ENCODE measurements at places on chromosomes 13 and 19.

- peak; percentile 63 for DNase-seq
Measured at GRCh38 chr19:2289714-2290435, 7.9 kb upstream of the PEAK3 start.

DNA sequence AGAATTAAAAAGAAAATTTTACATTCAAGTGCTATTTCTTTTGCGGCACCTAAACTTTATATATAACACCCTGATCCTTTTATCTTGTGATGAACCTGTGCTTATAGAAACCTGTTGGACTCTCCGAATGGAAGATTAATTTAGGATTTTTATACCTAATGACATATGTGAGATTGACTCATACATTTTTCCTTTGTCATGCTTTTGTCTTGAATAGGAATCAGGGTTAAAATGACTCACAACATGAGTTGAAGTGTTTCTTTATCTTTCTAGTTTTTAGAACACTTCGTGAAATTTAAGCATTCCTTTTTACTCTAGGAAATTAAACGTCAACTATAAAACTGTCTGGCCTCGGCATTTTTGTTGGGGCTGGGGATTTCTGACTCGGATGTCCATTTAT, 378.9 kb downstream of the PCDH20 start:
- DNase-seq, result no peak

- DNase-seq, result no peak
Measured at GRCh38 chr13:99500839-99501183, 461 bp upstream of the TM9SF2 start.

DNA sequence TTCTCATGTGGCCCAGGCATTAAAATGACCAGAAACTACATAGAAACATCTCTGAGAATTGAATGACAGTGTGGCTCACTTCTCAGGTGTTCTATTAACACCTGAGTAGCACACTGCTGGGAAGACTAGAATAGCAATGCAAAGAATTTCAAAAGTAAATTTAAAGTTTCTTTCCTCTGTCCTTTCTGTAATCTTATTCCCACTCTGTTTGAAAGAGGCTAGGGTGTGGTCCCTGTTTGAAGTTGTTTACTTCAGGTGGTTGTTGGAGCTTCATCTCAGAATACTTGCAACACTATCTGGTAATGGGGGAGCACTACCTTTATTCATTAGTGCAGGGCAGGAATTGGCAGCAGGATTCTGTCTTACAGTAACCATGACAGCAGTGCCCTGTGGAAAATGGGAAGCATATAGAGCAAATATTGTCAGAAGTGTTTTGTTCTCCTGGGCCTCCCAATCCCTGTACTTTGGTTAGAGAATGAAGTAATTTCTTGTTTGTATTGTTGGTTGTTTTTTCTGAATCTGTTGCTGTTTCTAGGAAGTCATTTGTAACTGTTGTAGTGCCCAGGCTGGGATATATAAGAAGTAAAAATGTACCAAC, 1210.2 kb upstream of the ATXN8OS start:
- DNase-seq, result no peak

- no peak for DNase-seq
Measured at GRCh38 chr13:110123041-110123809, 183.7 kb downstream of the COL4A1 start.

GRCh38 chr19:56155124-56155687, 14.1 kb downstream of the ZNF444 start:
- DNase-seq, result no peak

DNA sequence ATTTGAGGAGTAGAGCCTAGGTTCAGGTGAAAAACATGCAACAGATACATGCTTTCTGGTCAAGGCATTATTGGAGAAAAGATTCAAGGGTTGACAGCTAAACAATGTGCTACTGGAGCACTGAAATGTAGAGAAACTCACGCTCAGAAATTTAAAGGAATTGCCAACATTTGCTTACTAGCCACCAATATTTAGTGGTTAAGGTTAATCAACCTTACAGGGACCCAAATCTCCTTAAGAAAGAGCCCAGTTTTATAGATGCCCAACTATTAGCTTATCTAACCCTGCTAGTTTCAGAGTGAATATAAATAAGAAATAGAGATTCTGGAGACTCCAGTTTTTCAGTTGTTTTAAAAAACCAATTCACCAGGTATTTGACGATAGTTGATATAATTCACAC, 203.6 kb downstream of the DACH1 start:
- DNase-seq, result no peak

DNA sequence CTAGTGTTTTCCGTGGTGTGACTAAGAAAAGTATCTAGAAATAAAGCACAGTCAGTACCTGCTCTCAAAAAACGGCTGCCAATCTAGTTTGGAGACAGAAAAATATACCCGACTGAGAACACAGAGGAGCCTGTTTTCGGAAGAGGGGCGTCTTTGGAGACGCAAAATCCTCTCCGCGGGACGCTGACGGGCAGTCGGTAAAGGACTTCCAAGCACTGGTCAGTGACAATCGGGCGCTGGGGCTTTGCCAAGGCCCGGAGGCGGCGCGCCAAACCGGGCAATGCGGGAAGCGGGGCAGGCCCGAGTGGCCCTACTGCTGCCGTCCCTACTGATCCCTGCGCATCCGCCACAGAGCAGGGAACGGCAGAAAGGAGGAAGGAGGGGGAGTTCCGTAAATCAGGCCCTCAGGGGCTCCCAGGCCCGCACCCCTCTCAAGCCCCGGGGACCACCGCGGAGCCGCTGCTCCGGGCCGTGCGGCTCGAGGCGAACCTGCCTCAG, 588 bp upstream of the DPY19L3 start:
- no peak for DNase-seq

DNA sequence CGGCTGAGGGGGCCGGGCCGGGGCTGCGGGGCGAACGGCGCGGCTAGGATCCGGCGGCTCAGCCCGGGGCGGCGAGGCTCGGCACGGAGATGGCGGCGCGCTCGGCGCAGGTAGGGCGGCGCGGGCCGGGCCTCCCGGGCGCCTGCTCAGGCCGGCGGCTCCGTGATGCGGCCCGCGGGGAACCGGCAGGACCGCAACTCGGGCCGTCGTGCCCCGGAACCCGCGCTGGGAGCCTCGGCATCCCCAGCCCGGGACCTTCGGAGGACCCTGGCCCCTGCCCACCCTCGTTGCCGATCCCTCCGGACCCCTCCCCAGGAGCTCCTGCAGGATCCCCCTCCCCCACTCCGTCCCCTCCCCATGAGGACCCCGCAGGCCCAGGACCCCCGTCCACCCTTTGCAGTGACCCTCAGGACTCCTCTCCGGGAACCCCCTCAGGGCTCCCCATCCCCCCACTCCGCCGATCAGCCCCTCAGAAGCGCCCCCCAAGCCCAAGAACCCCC, 304 bp downstream of the EVI5L start:
- no peak for DNase-seq

- DNase-seq, result no peak
Measured at GRCh38 chr19:29013325-29013724, 199.6 kb downstream of the UQCRFS1 start.

DNA sequence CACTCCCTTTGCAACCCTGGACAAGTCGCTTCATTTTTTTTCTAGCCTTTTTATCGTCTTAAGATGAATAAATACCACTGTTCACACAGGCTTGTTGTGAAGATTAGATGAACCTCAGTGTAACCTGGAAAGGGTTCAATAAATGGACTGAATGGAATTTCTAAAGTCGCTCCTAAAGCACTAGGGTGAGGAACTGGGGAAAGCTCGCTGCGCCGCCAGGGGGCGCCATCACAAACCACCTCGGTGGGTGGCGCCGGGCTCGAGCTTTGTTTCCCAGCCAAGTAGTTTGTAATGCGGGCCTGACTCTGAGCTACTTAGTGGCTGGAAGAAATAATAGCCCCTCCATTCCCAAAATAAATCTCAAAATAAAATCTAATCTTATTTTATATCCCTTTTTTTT, 2.2 kb upstream of the CEACAM6 start:
- peak; percentile 70 for DNase-seq

DNA sequence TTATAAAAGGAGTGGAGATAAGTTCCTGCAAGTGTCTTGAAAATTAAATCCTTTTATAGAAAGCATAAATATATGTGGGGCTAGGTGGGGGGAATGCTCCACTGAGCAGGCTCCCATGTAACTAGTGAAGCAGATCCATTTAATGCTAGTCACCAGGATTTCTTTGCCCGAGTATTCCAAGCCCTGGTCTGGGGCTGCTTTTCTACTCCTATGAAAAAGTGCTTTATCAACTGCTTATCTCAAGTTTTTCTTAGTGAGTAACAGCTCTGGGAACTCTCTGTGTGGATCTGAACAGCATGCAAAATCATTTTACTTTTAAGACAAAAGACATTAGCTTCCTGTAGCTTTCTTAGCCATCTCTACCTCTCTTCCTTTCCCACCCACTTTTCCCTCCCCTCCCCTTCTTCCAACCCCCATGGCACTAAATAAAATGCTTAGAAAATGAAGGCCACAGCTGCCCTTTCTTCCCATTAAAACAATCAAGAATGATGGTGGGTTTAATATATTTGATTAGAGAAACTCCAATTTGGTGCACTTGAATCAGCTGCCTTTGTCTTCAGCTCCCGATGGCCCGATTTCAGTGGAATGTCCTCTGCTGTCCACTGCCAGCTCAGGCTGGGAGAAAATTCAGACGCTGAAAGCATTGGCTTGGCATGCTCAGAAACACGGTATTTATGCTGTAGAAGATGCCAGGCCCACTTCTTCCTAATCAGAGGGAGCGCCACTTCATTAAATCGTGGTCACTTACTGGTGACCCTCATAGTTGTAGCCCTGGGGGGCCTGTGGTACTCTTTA, 475.1 kb downstream of the FOXO1 start:
- no peak for DNase-seq

DNA sequence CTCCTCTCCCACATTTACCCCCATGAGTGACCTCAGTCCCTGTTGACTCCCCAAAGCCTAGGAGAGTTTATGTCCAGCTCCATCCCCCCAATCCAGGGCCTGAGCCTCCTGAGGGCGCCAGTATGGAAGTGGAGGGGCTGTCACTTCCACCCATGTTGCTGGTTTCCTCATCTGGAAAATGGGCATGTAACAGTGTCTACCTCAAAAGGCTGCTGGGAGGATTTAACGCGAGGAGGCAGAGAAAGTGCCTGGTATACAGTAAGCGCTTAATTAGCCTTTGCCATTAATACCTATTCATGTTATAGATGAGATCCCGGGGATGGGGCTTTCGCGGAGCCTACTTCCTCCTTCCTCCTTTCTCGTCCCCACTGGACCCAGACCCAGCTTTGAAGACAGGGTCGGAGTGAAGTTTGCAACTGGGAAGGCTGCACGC, 476 bp downstream of the TYK2 start:
- DNase-seq, result no peak

GRCh38 chr19:34806976-34807860, 34.2 kb upstream of the ZNF599 start:
- no peak for DNase-seq

DNA sequence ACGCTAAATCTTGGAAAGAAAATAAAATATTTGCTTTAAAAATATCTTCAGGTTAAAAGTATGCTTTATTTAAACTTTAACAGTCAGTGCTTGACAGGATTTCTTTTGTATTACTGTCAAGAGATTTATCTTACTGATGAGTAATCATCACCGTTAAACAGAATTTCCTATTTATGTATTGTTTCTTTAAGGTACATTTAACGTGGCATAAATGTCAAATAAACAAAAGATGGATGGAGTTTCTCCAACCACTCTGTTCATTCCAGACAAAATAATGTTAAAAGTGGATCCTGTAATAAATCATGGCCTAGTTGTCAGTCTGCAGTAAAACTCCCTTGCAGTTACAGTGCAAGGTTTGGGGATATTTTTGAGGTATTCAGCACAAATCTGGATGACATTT, 298.3 kb downstream of the DIAPH3 start:
- DNase-seq, result no peak

- DNase-seq, result no peak
Measured at GRCh38 chr19:42301646-42302203, at the start of gene PRR19. PRR19 (plus strand) TSS chr19:42302132; CDS start chr19:42309585, 7,453 bp downstream.

DNA sequence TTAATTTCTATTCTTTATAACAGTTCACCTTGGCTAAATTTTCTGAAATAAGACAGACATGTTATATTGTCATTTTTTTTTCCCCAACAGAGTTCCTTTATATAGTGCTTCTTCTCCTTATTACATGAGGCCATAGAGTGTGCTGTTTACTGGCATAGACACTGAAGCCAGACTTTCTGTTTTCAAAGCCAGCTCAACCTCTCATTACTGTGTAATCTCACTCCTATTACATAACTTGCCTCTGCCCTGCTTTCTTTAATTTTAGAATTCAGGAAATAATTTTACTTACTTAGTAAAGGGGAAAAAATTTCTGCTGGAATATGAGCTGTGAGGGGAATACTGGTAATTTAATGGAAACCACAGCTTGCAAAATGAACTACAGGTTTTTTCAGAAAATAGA, 1380.4 kb downstream of the SLITRK1 start:
- no peak for DNase-seq

DNA sequence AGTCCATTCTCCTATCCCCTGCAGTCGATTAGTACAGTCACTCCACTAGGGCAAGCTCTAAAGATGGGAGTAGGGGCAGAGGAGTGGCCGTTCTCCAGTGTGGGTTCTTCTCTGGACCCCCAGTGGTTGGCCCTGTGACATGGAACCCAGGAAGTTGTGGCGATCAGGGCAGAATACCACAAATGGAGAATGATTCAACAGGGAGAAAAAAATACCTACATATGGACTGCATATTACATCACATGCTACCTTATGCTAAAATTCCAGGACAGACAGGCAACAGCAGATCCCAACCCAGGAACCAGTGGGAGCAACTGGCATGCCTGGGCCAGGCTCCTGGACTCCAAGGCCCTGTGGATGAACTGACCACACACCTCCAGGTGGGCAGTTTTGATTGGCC, 20.4 kb downstream of the POU2F2 start:
- DNase-seq, result no peak

DNA sequence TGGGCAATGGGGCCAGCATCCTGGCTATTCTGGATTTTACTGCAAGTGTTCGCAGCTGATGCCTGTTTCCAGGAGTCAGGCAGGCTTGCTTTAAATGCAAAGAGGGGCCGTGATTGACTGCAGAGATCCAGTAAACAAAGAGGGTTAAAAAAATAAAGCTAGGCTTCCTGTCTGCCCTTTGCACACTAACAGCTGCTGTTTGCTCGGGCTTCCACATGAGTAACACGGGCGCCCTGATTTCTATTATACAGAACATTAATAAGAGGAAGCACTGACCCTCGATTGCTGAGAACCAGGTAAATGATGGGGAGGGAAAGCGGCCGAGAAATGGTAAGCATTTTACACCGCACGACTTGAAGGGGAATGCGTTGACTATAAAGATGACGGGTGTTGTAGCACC, 254.2 kb upstream of the ZNF507 start:
- no peak for DNase-seq

DNA sequence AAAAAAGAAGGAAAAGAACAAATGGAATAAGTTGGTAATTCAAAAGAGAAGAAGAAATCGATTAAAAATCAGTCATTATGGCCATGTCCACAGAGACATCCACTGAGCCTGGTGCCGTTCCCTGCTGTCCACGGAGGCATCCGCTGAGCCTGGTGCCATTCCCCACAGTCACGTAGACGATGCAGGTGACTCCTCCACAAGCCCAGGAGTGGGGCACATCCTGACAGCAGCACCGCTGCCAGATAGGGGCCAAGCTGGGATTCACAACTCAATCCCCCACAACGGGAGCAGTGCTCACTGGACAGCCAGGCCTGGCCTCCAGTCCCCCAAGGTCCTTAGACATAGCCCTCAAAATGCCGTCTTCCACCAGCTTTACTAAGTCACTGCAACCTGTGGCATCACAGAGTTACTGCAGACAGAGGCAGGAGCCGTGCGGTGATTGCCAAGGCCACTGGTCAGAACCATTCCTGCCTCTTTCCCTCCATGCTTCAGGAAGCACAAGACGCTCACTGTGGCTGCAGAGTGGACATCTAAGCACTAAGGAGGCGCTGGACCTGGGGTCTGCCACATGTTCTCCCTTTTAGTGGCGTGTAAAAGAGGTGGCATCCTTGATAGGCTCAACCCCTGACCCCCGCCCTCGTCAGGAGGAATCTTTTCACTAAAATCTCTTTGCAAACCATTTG, 131.5 kb upstream of the SPACA7 start:
- no peak for DNase-seq
